ENCODE measurements at places on chromosomes 3 and 15.

- DNase-seq, result no peak
Measured at GRCh38 chr3:195873971-195874370, 34.4 kb downstream of the TNK2 start.

- no peak for DNase-seq
Measured at GRCh38 chr3:52440249-52440551, 4.7 kb downstream of the SEMA3G start.

DNA sequence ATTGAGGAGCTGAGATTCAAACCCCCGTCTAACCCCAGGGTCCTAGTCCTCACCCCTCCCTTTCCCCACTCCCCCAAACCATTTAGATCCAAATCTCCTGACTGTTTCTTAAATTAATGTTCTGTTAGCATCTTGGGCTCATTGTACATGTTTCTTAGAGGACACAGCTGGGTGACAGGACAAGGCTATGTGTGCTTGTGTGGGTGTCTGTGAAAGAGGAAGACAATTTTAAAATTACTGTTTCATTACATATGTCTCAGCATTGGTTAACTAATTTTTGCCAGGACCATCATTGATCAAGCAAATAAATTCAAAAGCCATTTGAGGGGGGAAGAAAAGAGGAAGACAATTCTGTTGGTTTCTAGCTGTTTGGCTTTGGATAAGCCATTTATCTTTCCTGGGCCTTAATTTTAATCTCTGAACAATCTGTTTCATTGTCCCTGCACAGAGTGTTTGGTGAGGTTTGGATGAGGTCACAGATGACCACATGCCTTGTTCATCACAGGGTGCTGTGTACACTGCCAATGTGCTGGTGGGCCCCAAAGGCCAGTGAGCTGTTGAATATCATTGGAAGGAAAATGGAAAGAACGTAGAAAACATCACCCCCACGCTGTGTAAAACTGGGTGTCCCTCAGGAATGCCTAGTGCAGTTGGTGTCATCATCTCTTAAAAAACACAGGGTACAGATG is 51.9 kb downstream of the RPLP1 start:
- DNase-seq, result no peak

DNA sequence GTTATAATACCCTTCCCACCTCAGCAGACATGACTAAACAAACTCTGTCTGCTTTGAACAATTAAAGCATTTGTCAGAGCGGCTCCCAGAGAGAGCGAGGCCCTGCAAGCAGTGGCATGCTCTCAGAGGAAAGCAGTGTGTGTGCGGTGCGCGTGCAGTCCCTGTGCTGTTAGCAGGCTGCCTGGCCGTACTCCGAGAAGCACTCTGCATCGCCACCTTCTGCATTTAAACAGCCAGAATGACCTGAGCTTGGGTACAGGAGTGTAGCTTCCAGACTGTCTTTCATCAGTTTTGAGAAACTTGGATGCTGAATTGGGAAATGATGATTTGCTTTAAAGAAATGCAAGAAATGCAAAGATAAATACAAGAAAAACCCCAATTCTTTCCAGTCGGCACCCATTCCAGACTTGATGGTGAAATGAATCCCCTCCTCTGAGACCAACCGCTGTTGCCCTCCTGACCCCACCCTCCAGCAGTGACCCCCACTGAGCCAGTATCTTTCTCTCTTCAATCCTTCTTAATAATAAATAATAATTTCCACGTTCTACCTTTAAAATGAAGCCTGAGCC is 113.5 kb downstream of the VGLL4 start:
- peak; percentile 98 for DNase-seq

DNA sequence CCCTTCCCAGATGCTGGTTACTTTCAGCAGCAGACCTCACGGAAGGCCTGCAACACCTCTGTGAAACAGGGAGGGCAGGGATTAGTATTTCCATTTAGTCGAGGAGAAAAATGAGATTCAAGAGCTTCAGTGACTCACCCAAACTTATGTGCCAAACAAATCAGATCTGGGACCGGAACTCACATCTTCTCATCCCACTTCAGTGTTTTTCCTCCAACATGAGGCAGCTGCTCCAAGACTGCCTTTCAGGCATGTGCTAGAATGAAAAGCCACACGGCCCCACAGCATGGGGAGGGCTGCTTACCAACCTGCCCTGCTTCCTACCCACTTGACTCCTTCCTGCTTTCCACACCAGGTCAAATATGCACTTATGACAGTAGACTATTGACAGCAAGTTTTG is 129.4 kb upstream of the SLC24A5 start:
- no peak for DNase-seq

- no peak for DNase-seq
Measured at GRCh38 chr3:15535732-15536131, 14.2 kb upstream of the COLQ start.

DNA sequence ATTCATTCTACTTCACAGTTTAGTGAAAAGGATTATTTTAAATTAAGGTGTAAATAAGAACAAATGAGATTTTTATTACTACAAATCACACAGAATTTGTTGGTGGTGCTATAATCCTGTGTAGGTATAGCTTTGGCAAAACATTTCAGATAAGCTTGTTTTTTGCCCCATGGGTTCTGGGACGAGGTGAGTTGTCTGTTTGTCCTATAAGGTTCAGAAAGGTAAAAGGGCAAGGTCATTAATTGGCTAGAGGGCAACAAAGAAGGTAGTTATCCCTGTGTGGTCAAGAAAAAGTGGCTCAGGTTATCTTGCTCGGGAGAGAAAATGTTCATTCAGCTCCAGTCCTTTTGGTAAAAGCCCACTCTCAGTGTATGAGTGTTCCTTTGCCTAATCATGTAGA is 23.2 kb downstream of the AGTR1 start:
- DNase-seq, result no peak

GRCh38 chr3:12194669-12195161 is 36.0 kb upstream of the TIMP4 start:
- DNase-seq, result peak; percentile 51

DNA sequence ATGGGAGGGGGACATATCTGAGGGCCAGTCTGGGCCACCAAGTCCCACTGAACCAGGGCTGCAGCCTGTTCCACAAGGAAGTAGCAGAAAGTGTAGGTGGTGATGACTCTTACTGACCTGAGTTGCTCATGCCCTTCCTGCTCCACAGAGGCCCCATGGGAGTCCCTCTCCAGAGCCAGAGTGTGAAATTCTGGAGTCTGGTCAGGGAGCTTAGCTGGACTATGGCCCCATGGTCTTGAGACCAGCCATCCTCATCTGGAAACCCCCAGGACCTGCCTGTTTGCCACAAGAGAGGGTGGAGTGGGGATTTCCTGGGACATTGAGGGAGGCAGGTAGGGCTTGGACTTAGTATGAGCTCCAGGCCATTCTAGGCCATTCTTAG is 3.0 kb downstream of the SPINT1 start:
- no peak for DNase-seq

- DNase-seq, result peak; percentile 62
Measured at GRCh38 chr3:151579571-151580270, 118.9 kb upstream of the IGSF10 start.

- peak; percentile 97 for DNase-seq
Measured at GRCh38 chr15:92801774-92802464, 98.2 kb upstream of the CHD2 start.

GRCh38 chr15:57915827-57916531 is 149.5 kb downstream of the ALDH1A2 start:
- DNase-seq, result no peak

- no peak for DNase-seq
Measured at GRCh38 chr3:31498791-31499190, 33.9 kb upstream of the STT3B start.

DNA sequence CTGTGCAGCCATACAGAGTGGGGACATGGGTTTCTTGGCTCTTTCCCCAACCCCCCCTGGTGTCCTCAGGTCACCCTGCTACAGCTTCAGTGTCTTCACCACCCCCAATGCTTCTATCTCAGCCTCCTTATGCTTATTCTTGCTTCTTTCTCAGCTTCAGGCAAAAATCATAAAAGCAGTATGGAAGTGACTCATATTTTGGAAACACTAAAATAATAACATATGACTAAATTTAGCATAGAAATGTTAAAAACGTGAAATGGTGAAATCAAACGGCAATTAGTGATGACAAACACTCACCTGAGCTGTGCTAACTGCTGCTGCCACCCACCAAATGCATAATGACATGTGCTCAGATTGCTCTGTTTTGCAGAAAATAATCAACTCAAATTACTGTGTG is 475.2 kb upstream of the EPHA3 start:
- no peak for DNase-seq

- no peak for DNase-seq
Measured at GRCh38 chr3:13795816-13796215, 84.1 kb downstream of the WNT7A start.

DNA sequence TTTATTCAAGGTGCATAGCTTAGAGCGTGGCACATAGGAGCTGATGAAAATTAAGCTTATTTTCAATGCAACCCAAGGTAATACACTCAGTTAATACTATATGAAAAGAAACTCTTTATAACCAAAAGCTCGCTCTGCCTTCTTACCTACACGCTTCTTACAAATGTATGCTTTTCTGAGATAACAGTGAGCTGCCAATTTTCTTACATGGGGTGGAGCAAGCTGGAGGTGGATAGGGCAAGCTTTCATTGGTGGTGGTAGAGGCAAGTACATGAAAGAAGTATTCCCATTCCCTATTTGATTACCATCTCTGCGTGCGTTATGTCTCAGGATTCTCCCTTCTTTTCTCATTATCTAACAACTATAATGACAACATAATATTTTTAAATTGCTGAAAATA is 8.9 kb downstream of the DZIP3 start:
- DNase-seq, result no peak

- no peak for DNase-seq
Measured at GRCh38 chr15:53982876-53983275, 4.6 kb downstream of the UNC13C start.

GRCh38 chr15:95470997-95471689 is 859.4 kb upstream of the NR2F2 start:
- peak; percentile 14 for DNase-seq

DNA sequence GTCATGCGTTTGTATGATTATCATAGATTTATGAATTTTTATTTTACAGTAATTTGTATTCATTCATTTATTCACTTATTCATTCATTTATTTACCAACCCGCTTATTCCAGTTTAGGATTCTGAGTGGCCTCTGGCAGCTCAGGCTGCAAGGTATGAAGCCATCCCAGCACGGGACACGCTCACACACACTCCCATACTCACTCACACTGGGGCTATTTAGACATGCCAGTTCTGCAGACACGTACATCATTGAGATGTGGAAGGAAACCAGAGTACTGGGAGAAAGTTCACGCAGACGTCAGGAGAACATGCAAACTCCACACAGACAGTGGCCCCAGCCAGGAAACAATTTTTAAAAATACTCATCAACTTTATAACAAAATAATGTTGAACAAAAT is 5.1 kb downstream of the CDIN1 start:
- no peak for DNase-seq

GRCh38 chr15:74523982-74524381 is 17.0 kb upstream of the ARID3B start:
- no peak for DNase-seq

DNA sequence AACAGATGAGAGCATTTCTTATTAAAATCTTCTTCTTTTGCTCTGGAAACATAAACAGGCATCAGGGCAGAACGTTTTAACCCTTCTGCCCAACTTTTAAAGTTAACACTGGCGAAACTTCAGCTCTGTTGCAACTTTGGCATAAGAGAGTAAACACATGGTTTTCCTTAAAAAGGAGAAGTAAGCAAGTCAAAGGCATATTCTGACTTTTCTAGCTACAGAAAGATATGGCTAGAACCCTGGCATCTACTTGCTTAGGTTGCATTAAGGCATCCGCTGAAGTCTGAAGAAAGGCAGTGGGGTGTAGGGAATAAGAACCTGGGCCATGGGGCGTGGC is 13.3 kb upstream of the IL16 start:
- no peak for DNase-seq

GRCh38 chr3:143330296-143330868 is 210.8 kb downstream of the CHST2 start:
- no peak for DNase-seq

- no peak for DNase-seq
Measured at GRCh38 chr3:197050511-197050910, 20.9 kb upstream of the MELTF start.

DNA sequence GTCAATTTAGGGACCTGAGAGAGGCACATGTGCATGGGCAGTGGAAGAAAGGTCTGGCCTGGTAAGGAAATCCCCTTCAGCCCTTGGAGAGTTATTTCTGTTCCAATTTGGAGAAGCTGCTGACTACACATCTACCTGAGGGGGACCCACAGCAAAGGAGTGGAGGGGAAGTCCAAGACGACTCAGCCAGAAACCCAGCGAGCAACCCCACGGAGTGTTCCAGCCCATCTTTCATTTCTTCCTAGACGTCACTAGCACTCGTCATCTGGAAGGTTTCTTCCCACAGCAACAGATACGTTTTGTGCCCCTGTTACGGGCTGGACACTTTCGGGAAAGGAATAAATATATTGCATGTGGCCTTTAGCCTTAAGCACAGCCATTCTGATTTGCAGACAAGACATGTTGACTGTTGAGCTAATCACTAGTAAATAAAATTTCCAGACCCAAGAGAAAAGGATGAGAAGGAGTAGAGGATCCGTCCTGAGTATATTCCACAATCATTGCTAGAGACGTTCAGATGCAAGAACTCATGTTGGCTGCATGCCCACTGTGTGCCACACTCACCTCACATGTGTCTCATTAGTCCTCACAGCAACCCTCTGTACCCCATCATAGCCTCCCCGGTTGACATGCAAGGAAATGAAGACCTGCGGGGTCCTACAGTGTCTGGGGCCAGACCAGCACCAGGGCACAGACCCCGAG is 7.8 kb upstream of the FAM174B start:
- no peak for DNase-seq

- peak; percentile 86 for DNase-seq
Measured at GRCh38 chr3:46006238-46007032, 10.8 kb upstream of the FYCO1 start.

- DNase-seq, result no peak
Measured at GRCh38 chr3:170331143-170331542, 26.4 kb upstream of the SKIL start.

DNA sequence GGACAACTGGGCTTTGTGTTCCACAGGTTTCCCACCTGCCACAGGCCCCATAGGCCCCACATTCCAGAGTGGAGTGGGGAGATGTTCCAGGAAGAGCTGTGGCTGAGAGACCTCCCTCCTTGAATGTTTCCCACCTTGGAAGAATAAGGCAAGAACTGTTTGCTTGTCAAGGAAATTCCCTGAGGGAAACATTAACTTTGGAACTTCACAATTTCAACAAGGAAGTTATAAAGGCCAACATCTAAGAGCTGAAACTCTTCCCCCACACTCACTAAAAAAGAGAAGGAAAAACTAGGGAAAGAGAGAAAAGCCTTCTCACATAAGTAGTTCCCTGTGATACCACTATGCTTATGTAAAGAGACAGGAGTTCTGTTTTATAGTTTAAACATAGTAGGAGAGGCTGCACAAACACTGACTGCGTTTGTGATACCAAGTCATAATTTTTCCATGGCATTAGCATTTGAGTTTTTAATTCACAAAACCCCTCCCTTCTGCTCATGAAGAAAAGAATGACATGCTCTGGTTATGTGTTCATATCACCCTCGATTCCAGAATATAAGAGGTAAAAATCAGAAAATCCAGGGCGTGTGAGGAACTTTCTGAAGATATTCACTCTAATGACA is 39.8 kb upstream of the SPRED1 start:
- DNase-seq, result no peak
